NCI-H1930 (cell line): ENCODE measurements at places on chromosomes 12 and 14.

DNA sequence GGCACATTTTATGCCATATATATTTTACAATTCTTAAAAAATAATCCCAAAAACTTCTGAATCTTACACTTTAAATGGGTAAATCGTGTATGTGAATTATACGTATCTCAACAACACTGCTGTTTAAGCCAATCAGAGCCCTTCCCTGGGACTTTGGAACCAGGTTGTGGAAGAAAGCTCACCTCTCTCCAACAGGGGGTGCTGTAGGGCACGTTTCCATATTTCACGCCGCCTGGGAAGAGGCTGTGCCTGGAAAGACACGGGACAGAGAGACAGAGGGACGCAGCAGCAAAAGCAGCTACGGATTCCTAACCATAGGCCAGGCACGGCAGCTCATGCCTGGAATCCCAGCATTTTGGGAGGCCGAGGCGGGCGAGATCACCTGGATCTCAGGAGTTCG is 29.4 kb upstream of the FBRSL1 start:
- DNase-seq, result no peak

GRCh38 chr12:56593909-56594621 is 36.1 kb downstream of the BAZ2A start:
- peak; percentile 9 for DNase-seq

DNA sequence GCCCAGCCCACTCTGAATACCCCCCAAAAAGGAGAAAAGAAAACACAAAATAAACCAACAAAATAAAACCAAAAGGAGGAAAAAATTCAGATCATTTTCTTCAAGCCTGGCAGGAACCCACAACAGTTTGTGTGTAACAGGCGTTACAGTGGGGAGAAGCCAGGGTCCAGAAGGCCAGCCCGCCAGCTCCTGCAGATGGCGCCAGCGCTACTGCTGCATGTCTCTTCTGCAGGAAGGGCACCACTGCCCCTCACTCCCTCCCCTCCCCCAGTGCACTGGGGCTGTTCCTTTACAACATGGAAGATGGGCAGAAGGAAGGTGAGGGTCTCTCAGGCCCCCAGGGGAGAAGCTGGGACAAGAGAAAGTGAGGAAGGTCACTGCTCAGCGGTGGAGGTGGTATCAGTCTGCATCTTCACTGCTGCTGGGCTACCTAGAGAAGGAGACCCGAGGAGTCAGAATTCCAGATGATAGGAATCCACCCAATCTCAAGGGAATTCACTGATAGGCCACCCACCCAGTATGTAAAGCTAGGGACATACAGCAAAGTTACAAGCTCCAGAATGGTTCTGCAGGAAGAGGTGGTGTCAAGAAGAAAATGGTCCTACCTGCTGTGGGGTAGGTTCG is 2.3 kb upstream of the NOP2 start:
- DNase-seq, result peak; percentile 42

GRCh38 chr14:75911883-75912282 is 69.9 kb downstream of the TGFB3 start:
- no peak for DNase-seq

DNA sequence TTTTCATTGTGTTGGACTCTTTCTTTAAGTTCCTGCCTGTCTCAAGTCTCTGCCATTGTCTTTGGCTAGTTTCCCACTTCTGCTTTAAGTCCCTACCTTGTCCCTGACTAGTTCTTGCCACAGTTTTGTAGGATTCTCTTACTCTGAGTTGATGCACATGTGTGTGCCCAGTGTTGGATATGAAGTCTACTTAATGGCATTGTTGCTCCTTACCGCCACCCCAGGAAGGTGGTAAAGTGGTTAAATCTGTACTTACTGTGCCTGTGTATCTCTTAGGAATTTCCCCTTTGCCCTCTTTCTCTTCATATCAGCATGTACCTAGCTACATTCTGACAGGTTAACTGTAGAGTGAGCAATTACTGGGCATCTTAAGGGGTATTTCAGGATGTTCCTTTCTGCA is 227.1 kb downstream of the NUBPL start:
- no peak for DNase-seq

DNA sequence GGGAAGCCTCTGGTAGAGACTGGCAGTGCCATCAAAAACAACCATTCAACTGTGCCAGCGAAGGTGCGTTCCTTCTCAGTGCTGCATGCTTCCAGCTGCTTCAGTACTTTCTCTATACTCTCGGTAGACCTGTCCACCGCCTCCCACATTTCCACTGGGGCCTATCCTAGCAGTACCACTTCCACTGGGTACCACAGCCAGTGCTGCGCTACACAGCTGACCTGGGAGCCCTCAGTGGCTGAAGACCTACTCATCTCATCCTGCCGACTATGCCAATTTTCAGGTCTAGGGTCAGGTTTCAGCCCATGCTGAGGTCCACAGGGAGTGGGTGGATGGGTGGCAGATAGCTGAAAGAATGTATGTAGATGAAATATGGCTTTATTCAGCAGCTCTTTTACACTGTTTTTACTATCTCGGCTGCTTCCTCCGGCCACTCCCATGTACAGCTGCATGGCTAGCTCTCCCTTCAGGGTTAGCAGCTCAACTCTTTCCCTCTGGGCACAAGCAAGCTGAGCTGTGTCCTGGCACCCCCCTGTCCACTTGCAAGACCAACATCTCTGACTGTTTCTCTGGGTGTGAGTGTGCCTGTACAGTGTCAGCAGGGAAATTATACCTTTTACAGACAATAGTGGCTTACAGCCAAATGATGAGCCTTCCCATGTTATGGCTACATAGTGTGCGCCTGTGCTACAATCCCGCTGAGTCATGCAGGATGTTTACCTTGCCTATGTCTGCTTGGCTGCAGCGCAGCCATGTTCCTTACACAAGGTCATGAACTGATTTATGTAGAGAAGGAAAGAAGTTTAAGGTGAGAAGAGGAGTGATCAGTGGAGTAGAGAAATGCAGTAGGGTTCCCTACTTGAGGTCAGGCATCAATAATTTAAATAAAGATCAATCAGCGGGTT is 125.7 kb upstream of the DDHD1 start:
- DNase-seq, result no peak

- no peak for DNase-seq
These were observed 235.9 kb downstream of the ERC1 start for GRCh38 chr12:1226951-1227350.

DNA sequence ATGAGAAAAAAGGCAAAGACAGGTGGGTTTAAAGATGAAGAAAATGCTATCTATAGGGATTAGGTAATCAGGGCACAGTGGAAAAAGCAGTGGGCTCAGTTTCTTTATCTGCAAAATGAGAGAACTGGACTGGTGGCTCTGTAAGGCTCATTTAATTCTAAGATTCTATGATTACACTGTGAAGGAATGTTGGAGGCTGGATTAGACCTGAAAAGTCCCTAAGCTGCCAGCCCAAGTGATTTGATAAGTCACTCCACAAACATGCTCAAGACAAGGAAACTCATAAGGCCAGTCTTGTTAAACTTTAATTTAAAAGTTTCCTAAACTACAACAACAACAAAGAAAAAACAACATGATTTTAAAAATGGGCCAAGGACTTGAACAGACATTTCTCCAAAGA is 75.1 kb downstream of the DCAF5 start:
- DNase-seq, result no peak

DNA sequence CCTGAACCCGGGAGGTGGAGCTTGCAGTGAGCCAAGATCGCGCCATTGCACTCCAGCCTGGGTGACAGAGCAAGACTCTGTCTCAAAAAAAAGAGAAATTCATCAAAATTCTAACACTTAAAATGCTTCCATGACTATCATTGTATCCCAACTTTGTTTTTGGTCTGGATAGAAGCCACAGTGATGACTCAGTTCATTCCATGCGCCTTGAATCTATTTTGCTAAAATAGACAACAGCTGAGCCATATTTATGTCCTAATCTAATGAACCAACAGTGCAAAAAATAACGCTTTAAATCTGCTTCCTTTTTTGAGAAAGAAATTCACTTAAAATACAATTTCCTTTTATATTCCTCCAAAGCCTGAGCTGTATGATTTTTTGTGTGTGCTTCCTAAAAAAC is 23.2 kb upstream of the BICD1 start:
- no peak for DNase-seq

DNA sequence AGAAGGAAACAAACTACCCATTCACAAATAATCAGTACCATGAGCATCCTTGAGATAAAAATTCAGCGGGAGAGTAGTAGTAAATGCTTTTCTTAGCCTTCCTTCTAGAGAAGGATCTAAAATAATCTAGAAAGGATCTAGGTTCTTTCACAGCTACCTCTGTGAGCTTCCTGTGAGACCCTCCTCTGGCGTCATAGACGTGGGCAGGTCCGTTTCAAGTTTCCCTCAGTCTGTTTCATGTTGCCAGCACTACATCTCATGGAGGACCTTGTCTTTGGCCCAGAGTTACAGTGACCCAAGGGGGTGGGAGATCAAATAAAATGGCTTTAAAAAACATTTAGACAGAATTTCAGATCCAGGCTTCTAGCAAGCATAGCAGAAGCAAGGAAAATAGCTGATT is 13.6 kb downstream of the DAAM1 start:
- DNase-seq, result no peak

GRCh38 chr12:22276867-22277266 is 57.6 kb downstream of the ST8SIA1 start:
- DNase-seq, result no peak

DNA sequence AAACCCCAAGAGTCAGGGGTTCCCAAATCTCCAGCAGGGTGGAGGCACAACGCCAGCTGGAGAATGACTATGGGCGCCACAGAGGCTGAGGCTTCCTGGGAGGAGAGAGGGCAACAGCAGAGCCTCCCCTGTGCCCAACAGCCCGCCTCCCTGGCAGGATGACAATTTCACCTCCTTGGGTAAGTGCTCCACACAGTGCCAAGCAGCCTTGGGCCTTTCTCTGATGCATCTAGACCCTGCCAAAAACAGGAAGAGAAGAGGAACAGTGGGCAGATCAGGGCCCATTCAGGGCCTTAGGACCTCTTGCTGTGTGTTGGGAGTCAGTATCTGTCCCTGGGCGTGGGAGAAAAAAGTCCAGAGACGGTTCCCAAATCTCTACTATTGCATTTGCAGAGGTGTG is 5.0 kb upstream of the OR10P1 start:
- no peak for DNase-seq

- DNase-seq, result no peak
These were observed 10.3 kb downstream of the GPR68 start for GRCh38 chr14:91233936-91234790.

GRCh38 chr14:23528555-23528954 is 23.0 kb downstream of the ZFHX2 start:
- DNase-seq, result no peak

- no peak for DNase-seq
These were observed 1606.1 kb upstream of the FLRT2 start for GRCh38 chr14:83923842-83924241.

DNA sequence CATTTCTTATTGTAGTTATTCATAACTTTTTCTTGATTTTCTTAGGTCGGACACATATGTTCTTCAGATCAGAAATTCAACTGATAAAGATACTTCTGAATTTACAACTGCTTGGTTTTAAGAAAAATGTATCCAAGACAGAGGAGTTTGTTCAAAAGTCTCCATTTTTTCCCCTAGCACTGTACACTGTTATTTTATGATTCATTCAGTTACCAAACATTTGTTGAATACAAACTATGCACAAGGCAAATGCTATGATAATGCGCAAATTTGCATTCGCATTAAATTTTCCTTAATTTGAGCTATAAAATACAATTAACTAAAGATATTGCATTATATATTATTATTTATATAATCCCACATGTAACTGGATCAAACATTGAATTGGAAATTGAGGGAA is 10.1 kb upstream of the PLEKHA5 start:
- no peak for DNase-seq

- no peak for DNase-seq
These were observed 1283.2 kb downstream of the TMEM121 start for GRCh38 chr14:106809615-106810014.

- DNase-seq, result no peak
These were observed 213.6 kb downstream of the C12orf42 start for GRCh38 chr12:103282124-103282523.

- no peak for DNase-seq
These were observed 328.2 kb downstream of the CACNA1C start for GRCh38 chr12:2380946-2381345.

GRCh38 chr12:102948941-102949352 is 8.5 kb upstream of the ASCL1 start:
- peak; percentile 70 for DNase-seq

- DNase-seq, result no peak
These were observed 13.5 kb downstream of the AMN1 start for GRCh38 chr12:31715283-31715825.
